ENCODE measurements at places on chromosomes 4 and X. TPM values are rescaled to one million over a fixed set of nuclear protein-coding genes. Genes with fewer than 3 reads are reported as not detected.

DNA sequence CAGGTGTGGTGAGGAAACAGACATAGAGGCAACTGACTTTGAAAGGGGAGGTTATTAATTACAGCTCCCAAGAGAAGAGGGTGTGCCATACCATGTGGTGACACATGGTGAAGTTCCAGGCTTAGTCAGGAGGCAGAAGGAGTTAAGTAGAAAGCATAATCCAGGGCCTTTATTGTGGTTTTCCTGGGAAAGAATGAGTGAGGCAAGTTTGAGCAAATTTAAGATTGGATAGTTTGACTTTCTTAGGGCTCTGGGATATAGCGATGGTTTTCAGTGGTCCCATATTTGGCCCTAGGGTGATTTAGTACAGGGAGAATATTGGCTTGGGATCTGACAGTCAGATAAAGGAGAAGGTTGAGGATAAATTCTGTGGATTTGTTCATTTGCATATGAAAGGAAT, 495.9 kb upstream of the FSTL5 start:
- DNase-seq: peak; percentile 66

The TACR3 gene
- total RNA-seq: under 0.01 TPM

- DNase-seq: no peak
Measured at GRCh38 chrX:12309744-12310076, 171.4 kb downstream of the FRMPD4 start.

DNA sequence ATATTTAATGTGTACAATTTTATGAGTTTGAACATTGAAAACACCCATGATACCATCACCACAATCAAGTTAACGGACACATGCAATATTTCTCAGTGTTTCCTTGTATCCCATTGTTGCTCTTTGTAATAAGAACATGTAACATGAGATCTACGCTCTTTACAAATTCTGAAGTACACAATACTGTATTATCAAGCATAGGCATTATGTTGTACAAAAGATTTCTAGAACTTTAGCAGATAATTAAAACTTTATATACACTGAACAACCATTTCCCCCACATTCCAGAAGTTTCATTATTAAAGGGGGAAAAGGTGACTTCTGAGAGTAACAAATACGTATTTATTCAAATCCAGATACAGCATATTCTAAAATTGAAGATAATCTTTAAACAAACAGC, 114.5 kb downstream of the SLC10A7 start:
- DNase-seq: no peak

DNA sequence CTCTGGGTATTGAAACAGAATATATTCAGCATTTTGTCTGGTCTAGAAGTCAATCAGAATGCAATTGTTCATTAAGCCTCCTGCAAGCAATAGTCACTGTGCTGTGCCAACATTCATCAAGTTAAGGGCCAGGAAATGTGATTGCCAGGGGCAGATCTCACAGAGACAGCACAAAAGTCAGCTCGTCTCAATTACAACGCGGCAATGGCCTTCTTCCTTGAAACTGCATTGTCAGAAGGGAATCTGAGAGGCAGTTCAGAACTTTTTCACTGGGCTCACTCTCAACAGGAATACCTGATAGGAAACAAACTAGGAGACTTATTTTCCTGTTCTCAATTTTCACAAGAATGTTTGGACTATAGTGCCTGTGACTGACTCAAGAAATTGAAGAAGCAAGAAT, 131.1 kb upstream of the NR3C2 start:
- DNase-seq: no peak

Measured in fibroblast of lung (primary cell).